ENCODE measurements at places on chromosomes 11 and 22. TPM values are rescaled to one million over a fixed set of nuclear protein-coding genes. Genes with fewer than 3 reads are reported as not detected.

Gene ANKK1
- 0.54 TPM for total RNA-seq

Gene SPDYC
- not detected for total RNA-seq

Gene SPON1
- total RNA-seq = 33.3 TPM

Gene KBTBD3
- total RNA-seq = 7.0 TPM

Gene OR52B6
- not detected for total RNA-seq

Gene ISX
- not detected for total RNA-seq

Gene TSKU
- total RNA-seq = 129 TPM

Gene MPEG1
- total RNA-seq = 18.7 TPM

DNA sequence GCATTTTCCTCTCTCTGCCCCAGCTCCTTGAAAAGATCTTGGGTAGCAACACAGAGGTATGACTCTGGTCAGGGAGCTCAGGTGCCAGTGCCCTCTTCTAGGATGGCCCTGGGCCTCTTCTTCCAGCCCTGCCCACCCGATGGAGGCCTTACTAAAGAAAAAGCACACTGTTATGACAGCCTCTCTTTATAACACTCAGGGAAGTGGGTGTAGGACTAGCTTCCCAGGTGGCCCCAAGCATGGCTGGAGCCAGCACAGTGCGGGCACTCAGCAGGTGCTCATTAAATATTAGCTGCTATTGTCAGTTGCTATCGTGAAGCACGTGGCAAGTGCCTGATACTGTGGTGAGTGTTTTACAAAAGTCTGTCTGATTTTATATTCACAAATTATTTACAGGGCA lies 127.2 kb upstream of the B3GAT1 start:
- H3K27ac ChIP-seq = no peak overlapping the region
- no peak overlapping the region for H3K4me3 ChIP-seq
- no peaks in the 10 kb centered on the region for H3K27me3 ChIP-seq

DNA sequence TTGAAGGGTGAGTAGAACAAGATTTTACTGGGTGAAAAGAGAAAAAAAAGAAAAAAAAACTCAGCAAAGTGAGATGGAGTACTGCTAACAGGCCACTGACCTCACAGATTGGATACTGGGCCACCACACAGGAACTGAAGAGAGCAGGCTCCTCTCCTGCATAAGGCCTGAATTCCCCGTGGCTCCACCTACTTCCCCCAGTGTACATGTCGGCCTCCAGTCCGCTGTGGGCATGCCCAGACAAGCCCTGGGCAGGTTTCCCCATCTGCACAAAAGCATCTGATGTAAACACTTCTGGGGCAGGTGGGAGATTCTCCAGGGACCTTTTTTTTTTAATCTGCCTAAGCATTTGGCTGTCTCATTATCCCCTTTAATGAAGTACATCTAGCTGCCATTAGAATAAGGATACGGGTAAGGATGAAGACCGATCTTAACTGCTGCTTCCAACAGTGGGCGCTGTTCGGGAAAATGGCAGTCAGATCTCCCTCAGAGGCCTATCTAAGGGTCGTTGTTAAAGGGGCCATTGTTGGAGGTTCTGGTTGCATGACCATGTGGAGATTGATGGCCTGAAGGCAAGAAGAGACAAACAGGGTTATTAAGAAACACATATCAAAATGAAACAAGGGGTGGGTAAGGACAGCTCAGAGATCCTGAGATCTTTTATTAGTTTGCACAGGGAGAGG lies 48.5 kb downstream of the MS4A13 start:
- H3K4me1 ChIP-seq = no peaks in the 10 kb centered on the region
- H3K27ac ChIP-seq = no peak overlapping the region

DNA sequence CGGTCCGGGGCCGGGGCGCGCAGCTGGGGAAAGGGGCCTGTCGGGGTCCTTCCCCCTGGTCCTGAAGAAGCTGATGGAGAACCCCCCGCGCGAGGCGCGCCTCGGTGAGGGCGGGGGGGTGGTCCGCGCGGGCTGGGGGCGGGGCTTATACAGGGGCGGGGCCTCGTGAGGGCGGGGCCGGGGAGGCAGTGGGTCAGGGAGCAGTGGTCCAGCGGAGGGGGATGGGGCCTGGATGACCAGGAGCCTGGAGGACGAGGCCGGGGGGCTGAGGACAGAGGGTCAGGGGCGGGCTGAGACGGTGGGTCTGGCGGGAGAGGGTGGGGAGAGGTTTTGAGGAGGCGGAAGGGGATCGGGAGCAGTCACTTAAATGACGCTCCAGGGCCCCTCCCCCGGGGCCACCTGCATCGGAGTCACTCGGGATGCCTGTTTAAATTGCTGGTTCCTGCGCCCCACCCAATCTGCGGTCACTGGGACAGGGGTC lies 396 bp downstream of the TEF start:
- peak; percentile 82 for DNase-seq
- peak overlapping the region; percentile 57 for H3K4me3 ChIP-seq
- H3K27ac ChIP-seq = peak overlapping the region; percentile 93
- peaks cover 31% of the 10 kb centered on the region for H3K4me1 ChIP-seq
- peaks cover 3% of the 10 kb centered on the region for H3K36me3 ChIP-seq
- H3K27me3 ChIP-seq = no peaks in the 10 kb centered on the region

- H3K27ac ChIP-seq = peak overlapping the region; percentile 71
- no peak overlapping the region for H3K4me3 ChIP-seq
- no peak for DNase-seq
- H3K27me3 ChIP-seq = no peaks in the 10 kb centered on the region
- H3K36me3 ChIP-seq = no peaks in the 10 kb centered on the region
Observed at GRCh38 chr22:20524004-20524481, 16.6 kb downstream of the MED15 start.

DNA sequence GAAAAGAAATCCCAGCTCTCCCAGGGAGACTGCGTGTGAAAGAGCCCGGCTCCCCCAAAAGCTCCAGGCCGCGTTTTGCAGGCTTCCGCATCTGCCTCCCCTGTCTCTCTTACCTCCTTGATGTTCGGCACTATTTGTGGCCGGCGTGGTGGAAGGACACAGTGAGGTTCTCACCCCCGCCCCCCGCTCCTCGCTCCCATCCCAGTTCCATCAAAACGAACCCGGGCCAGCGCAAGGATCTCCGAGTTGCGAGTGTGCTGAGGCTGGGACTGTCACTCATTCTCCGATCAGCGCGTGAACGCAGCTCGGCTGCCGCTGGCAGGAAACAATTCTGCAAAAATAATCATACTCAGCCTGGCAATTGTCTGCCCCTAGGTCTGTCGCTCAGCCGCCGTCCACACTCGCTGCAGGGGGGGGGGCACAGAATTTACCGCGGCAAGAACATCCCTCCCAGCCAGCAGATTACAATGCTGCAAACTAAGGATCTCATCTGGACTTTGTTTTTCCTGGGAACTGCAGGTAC lies at the start of gene NCAM1:
Gene NCAM1, plus strand, starts transcription at position 275 of the 523 bp plus-strand sequence.
- peak; percentile 93 for DNase-seq
- peaks cover 6% of the 10 kb centered on the region for H3K27me3 ChIP-seq
- peak within 1 kb of the TSS; percentile 22 for H3K4me3 ChIP-seq
- H3K4me1 ChIP-seq = peaks cover 3% of the 10 kb centered on the region
- H3K36me3 ChIP-seq = no peaks in the 10 kb centered on the region

DNA sequence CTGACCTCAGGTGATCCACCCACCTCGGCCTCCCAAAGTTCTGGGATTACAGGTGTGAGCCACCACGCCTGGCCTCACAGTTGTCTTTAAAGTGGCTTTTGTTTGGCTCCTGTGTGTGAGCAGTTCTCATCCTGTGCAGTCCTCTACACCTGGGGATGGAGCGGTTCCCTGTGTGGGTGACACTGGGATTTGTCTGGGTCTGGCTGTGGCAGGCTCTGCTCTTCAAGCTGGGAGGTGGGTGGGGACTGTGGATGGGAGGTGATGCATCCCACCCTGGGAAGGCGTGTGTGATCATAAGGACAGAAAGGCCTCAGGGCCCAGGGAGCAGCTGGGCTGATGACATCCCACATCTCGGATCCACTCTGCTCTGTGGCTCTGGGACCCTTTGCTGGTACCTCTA lies 1266.8 kb downstream of the BRD1 start:
- H3K36me3 ChIP-seq = no peaks in the 10 kb centered on the region
- H3K4me1 ChIP-seq = no peaks in the 10 kb centered on the region
- no peak for DNase-seq
- H3K4me3 ChIP-seq = no peak overlapping the region

- peak overlapping the region; percentile 97 for H3K27ac ChIP-seq
- H3K4me1 ChIP-seq = peaks cover 36% of the 10 kb centered on the region
- peak overlapping the region; percentile 72 for H3K4me3 ChIP-seq
- H3K36me3 ChIP-seq = peaks cover 5% of the 10 kb centered on the region
- no peaks in the 10 kb centered on the region for H3K27me3 ChIP-seq
- peak; percentile 70 for DNase-seq
Observed at GRCh38 chr11:59144579-59145345, 2.1 kb downstream of the FAM111A start.

- H3K4me3 ChIP-seq = no peak overlapping the region
- no peaks in the 10 kb centered on the region for H3K27me3 ChIP-seq
- no peak for DNase-seq
Observed at GRCh38 chr11:10208131-10208575, 85.9 kb downstream of the SBF2 start.

DNA sequence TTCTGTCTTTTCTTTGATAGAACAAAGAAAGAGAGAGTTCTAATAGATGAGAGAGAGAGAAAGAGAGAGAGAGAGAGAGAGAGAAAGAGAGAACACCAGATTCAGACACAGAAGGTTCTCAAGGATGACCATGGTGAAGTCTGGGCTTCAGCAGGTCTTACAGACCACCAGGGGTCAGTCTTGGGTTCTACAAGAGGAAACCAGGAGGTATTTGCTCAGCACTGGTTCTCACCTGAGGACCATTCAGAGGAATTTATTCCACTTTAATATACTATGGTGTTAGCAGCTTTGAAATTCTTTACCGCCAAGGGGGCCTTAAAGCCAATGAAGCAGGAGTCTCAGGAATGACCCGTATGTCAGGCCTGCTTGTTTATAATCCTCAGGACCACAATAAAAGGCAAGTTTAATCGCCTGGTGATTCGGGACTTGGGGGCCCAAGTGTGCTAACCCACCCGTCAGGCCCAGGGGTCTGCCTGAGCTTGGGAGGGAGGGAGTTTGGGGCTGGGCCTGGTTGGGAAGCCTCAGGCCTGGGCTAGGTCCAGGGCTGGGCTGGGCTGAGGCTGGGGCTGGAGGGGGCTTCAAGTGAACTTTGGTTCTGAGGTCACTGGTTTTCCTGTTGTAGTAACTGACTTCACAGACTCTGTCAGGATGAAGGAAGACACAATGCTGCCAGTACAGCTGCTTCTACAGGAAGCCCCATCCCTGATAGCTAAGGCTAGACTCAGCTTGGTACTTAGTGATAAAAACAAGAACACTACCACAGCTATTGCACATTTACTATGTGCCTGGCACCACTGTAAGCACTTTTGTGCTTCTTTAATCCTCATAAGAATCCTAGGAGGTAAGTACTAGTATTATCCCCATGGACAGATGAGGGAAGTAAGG lies 179.2 kb upstream of the ZBED5 start:
- H3K27me3 ChIP-seq = no peaks in the 10 kb centered on the region
- no peak overlapping the region for H3K27ac ChIP-seq
- no peak overlapping the region for H3K4me3 ChIP-seq

GRCh38 chr11:76744186-76745043 lies 38.7 kb upstream of the TSKU start:
- no peak overlapping the region for H3K4me3 ChIP-seq
- H3K27ac ChIP-seq = no peak overlapping the region
- H3K27me3 ChIP-seq = no peaks in the 10 kb centered on the region
- no peaks in the 10 kb centered on the region for H3K4me1 ChIP-seq

- no peak overlapping the region for H3K4me3 ChIP-seq
- peaks cover 5% of the 10 kb centered on the region for H3K27me3 ChIP-seq
- H3K27ac ChIP-seq = no peak overlapping the region
- no peaks in the 10 kb centered on the region for H3K4me1 ChIP-seq
Observed at GRCh38 chr22:47354668-47355387, 592.4 kb downstream of the TBC1D22A start.

DNA sequence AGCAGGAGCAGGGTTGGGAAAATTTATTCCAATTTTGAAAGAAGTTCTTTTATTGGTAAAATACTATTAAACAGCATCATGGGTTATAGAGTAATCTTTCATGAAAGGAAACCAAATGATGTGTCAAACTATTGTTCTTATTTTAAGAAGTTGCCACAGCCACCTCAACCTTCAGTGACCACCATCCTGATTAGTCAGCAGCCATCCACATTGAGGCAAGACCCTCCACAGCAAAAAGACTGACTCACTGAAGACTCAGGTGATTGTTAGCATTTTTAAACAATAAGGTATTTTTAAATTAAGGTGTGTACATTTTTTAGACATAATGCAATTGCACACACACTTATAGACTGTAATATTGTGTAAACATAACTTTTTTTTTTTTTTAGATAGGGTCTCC lies 3.7 kb upstream of the HEPHL1 start:
- no peak overlapping the region for H3K27ac ChIP-seq
- no peaks in the 10 kb centered on the region for H3K27me3 ChIP-seq
- no peak overlapping the region for H3K4me3 ChIP-seq

DNA sequence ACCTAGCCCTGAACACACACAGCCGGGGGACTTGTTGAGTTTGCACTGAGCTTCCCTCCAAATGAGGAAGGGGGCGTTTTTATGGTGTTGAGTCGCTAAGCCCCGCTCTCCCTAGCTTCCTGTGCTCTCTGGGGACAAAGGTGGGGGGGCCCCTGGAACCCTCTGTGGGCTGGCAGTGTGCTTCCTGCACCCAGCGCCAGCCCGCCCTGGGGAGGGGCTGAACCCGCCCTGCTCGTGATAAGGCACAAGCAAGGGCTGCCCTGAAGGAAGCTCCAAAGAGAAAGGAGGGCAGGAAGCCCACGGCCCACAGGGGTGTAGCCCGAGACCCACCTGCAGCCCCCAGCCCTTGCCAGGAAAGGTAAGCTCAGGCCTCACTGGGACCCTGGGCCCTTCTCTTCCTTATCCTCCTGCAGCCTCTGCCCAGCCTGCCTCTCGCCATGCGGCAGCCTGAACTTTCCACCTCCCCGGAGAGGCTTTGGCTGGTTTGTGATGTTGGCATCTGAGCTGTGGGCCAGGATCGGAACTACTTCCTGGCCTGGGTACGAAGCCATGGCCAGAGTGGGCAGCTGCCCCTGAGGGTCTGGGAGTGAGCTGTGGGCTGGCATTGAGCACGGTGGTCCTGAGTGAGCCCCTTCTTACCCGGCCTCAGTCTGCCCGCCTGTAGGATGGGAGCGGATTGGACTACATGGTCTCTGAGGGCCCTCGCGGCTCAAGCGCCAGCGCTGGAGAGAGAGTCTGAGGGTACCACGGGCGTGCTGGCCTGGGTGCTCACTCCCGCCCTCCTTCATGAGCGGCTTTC lies at the start of gene FERMT3:
Gene FERMT3, plus strand, starts transcription at position 265 of the 799 bp plus-strand sequence. CDS start 644 bp downstream, outside the sequence.
- H3K4me3 ChIP-seq = no peak within 1 kb of the TSS
- peaks cover 8% of the 10 kb centered on the region for H3K4me1 ChIP-seq

DNA sequence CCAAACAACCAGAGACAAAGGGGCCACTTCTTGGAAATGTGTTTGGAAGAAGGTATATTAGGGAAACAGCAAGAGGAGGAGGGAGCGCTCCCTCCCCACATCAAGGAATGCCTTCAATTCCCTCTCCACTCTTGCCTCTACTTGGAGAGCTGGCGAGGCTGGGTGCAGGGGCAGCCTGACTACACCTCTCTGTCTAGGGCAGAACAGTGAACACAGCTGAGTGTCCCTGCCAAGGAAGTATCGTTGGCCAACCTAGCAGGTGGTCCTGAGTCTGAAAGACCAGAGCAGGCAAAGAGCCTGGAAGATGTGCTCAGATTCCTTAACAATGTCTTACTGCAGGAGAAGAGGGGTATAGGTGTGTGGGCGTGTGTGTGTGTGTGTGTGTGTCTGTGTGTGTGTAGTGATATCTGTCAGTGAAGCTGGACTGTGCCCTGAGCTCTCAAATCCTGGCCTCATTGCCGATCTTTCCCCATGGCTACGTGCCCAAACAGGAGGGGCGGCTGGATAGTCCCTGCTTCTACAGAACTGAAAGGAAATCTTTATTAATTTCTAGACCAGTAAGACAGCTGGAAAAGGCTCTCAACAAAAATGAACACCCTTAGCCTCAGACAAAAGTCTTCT lies 46.8 kb downstream of the PAMR1 start:
- no peak overlapping the region for H3K4me3 ChIP-seq
- H3K27me3 ChIP-seq = no peaks in the 10 kb centered on the region
- H3K36me3 ChIP-seq = no peaks in the 10 kb centered on the region
- no peak overlapping the region for H3K27ac ChIP-seq
